ENCODE measurements at places on chromosomes 6 and 20.

GRCh38 chr20:35992713-35993335 is 24.4 kb downstream of the CNBD2 start:
- DNase-seq = peak; percentile 8

- DNase-seq = no peak
Observed at GRCh38 chr6:108243836-108244235, 17.0 kb downstream of the SNX3 start.

- DNase-seq = no peak
Observed at GRCh38 chr6:11779329-11780096, 910 bp upstream of the ADTRP start.

GRCh38 chr6:24574809-24575208 is 71.2 kb downstream of the KIAA0319 start:
- DNase-seq = no peak

DNA sequence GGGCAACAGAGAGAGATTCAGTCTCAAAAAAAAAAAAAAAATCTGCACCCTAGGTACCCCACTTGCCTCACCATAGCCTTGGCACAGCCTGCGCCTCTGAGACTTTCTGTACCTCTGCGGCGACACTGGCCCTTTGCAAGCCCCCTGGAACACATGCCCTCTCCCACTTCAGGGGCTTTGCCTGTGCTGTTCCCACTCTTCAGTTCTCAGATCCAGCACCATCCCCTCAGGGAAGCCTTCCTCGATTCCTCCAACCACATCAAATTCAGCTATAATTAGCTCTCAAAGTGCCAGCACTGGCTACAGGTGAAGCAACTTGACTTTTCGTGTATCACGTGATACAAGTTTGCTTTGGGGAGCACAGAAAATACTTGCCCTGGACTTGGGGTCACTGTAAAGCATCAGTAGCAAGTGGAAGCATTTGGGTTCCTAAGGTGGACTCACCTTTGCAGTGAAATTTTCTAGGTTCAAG is 2.1 kb upstream of the UBE2V1 start:
- DNase-seq = no peak

- no peak for DNase-seq
Observed at GRCh38 chr6:35461270-35461669, 6.9 kb upstream of the RPL10A start.

Measured in activated effector memory CD4-positive, alpha-beta T cell treated with Interleukin-2 at 50 U/mL for 16 hours (primary cell).